Naive thymus-derived CD8-positive, alpha-beta T cell (primary cell): ENCODE measurements at places on chromosomes 1 and 21. TPM values are rescaled to one million over a fixed set of nuclear protein-coding genes. Genes with fewer than 3 reads are reported as not detected.
A peak's percentile ranks its signal among the peaks of the same experiment; 100 is the strongest.

DNA sequence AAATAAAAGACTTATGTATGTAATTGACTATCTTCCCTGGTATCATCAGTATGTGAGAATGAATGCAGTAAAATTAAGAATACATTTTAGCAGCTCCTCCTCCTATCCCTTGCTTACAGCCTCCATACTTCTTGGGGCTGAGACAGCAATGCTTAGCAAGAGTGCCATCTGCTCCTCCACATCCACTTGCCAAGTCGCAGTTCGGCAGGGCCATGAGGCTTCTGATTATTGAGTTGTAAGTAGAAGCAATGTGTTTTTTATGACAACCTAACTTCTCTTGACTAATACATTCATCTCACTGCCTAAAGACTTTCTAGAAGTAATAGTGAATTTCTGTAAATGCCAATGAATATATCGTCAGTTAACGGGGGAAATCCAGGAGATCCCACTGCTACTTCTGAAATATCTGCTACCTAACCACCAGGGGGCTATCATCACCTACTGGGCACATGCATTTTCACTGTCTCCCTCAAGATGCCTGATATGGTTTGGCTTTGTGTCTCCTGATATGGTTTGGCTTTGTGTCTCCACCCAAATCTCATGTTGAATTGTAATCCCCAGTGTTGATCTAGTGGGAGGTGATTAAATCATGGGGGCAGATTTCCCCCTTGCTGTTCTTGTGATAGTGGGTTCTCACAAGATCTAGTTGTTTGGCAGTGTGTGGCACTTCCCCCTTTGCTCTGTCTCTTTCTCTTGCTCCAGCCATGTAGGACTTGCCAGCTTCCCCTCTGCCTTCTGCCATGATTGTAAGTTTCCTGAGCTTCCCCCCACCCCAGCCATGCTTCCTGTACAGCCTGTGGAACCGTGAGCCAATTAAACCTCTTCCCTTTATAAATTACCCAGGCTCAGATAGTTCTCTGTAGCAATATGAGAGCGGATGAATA lies 59.6 kb downstream of the EXTL2 start:
- DNase-seq = no peak

DNA sequence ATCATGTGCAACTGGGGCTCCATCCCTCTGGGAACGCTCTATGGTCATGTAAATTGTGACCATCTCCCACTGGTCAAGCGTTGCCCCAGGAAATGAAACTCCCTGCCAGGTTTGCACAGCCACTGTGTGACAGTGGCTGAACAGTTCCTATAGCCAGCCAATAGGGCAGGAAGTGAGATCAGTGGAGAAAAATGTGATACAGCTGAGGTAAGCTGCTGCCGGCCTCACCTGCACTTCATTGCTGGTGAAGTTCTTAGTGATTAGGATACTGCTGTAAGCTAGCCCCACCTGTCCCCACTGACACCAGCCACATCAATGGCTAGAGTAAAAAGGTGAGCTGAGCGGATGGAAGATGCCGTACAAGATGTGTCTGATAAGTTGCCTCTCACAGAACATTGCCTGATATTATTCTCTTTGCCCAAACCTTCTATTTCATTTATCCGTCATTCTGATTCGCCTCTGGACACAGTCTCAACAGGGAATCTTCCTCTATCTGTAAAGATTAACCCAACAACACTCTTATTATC lies 38.4 kb upstream of the CDC42BPA start:
- no peak for DNase-seq

- DNase-seq = no peak
These were observed 113.6 kb downstream of the LRRC40 start for GRCh38 chr1:70091811-70092210.

DNA sequence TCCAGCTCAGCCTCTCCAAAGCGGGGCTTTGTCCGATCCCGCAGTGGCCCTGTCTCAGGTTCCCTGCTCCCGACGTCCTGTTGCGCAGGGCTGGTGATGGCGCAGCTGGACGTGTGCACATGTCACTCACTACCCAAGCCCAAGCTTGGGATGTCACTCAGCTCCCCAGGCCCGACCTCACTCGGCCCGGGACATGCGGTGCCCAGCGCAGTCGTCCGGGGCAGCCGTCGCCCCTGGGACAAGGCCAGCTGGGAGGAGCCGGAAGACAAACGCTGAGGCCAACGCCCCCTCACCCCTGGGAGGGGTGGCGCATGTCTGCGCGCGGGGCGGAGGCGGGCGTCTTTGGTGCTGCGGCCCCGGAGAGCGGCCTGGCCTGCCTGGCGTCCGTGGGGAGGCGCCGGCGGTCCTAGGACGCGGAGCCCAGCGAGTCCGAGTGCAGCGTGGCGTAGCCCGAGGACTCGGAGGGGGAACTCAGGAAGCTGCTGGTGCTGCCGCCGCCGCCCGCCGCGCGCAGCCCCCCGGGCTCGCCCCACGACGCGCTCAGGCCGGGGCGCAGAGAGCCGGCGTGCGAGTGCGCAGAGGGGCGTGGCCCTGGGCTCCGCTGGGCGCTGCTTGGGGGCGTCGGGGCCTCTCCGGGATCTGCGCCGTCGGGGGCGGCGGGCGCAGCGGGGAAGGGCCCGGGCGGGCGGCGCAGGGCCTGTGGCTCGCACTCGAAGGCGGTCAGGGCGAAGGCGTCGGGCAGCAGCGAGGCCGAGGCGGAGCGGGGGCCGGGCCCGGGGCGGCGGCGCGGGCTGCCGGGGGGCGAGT lies 5.2 kb downstream of the HES3 start:
- no peak for DNase-seq

DNA sequence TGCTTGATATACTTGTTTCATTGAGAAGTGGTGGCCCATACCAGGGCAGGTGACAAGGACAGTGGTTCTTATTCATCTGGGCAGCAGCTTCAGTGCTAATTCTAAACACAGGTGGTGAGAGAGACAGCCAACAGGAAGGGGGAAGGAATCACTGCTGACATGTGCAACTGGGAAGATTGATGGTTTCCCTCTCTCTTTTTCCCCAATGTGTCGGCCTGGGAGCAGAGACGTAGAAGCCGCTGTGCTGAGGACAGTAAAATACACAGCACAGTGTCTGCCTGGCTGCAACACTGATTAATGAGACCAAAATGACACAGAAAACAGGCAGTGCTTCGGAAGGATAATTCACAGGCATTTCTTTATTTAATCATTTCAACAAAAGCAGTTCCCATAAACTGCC lies 48.8 kb downstream of the WARS2 start:
- no peak for DNase-seq

GRCh38 chr1:227576189-227576588 lies 12.8 kb downstream of the ZNF678 start:
- no peak for DNase-seq

- DNase-seq = no peak
These were observed 149.4 kb upstream of the TIAM1 start for GRCh38 chr21:31493350-31493880.

- DNase-seq = no peak
These were observed 134.0 kb downstream of the HIVEP3 start for GRCh38 chr1:41784531-41785274.

GRCh38 chr1:220409771-220410595 lies 118.0 kb upstream of the MARK1 start:
- no peak for DNase-seq

DNA sequence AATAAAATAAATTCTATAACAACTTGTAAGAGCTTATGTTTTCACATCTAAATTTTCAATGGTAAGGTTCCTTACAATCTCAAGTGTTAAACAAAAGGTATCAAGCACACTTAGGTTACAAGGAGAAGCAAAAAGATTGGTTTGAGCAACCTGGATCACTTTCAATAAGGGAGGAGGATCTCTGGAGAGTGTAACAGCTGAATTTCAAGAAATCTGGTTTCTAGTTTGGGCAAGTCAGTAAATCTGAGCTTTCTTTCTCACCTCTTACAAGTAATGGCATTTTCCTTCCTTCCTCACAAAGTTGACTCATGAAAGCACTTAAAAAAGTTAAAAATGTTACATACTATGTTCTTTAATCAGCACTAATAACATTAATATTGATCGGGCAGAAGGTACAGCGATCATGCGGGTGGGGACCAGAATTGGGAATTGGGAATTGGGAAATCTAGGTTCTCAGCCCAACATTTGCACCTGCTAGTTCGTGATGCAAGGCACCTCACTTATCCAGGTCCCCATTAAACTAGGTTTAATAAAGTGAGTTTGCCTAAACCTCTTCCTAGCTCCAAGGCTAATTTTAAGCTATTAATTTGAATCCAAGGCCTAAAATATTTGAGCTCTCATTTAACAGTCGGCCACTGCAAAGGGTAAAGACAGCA lies 3.1 kb downstream of the NUCKS1 start:
- DNase-seq = no peak

DNA sequence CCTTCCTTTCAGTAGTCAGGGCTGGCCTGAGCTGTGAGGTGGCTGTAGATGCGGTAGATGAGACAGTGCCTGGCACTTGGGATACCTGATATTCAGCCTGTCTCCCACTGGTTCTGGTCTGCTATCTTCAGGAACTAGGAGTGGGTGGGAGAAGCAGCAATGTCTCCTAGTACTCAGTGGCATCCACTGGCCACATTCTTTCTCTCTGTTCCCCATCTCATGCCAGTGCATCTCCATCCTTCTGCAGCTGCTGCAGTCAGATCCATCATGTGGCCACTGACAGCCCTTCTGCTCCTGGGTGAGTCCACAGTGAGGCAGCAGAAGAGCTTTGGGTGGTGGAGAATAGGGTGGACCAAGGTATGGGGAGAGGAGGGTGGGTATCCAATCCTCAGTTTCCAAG lies 1.1 kb downstream of the FCRLB start:
- DNase-seq = no peak

- no peak for DNase-seq
These were observed 8.0 kb downstream of the TNFRSF9 start for GRCh38 chr1:7932524-7933138.

- no peak for DNase-seq
These were observed 16.6 kb upstream of the GFI1 start for GRCh38 chr1:92503043-92503925.

DNA sequence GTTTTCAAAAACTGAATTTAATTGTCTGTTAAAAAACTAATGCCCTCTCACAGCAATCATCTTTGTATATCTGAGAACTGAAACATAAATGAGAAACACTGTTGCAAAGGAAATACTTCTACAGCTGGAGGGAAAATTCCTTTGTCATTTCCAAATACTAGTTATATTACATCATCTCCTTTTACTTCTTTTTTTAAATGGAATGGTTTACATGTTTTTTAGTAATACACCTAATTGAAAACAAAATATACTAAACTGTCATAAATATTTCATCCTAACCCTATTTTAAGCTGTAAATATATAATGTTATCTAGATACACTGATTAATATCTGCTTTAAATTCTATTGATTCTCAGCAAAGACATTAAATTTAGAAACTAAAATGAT lies 19.1 kb downstream of the CDC42BPA start:
- no peak for DNase-seq

DNA sequence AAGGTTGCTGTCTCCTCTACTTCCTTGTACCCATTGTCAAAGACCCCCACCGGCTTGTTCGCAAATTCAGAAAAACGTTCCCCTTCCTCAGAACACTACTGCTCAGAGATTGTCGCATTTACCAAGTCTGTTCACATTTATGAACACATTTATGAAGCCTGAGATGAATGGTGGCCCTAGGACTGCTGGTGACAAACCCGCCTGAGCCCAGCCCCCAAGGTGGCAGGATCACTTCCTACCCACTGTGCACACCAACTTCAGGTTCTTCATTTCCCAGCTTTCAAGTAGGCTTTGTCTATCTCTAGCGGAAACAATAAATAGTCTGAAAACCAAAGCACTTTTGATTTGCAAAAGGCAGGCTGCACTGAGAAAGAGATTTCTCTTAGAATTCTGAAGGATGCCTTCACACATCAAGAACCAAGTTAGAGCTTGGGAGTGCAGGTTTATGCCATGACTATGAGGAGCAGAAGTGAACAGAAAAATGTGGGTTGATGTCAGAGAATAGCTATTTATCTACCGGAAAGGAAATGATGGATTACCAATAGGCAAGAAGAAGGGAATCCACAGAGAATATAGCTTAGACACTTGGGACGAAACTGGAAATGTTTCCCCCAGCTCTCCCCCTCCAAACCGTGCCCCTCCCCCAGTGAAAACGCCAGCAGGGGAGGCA lies 200.5 kb downstream of the TOMM20 start:
- DNase-seq = peak; percentile 6

DNA sequence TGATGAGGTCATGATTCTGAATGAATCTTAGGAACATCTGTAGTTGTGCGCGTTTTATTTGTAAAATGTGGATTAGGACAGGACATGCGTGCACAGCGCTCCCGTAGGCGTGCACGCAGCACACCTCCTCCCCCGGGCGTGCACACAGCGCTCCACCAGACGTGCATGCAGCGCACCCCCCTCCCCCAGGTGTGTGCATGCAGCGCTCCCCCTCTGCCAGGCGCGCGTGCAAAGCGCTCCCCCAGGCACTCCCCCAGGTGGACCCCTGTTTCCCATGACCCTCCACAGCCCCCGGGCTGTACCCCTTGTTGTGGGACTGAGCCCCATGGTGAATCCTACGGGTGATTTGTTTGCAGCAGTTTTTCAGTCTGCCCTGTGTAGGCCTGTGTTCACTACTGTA lies 61.6 kb downstream of the S100B start:
- DNase-seq = no peak

DNA sequence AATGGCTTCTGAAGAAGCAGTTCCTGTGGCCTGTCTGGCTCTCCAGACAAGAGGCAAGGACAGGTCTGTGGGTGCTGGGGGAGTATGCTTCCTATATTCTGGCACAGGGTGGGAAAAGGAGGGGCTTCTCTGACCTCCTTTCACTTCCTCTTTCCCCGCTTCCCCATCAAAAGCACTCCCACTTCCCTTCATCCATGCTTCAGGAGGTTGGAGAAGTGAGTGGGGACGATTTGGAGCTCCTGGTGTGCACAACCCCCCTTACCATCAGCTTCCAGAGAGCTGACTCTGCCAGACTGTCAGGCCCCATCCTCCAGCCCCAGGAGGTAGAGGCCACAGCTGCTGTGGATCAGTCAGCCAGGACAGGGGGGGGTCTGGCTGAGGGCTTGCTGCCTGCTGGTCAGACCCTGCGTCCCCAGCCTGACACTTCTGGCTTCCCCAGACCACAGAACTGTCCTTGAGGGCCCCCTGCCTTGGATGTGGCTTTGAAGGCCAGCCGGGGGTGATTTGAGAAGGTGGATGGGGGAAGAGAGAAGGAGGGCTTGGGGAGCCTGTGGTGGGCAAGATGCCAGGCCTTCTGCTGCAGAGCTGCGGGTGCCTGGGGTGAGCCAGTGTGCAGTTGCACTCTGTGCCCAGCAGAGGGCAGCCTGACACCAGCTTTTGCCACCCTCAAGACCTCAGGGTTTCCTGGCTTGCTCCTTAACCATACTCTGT lies 21.5 kb upstream of the TMEM222 start:
- DNase-seq = peak; percentile 86

The ELAPOR1 gene
- total RNA-seq = 6.0 TPM

The DRAXIN gene
- total RNA-seq = 0.22 TPM

The CEP104 gene
- 51.3 TPM for total RNA-seq

The OR6K2 gene
- not detected for total RNA-seq

The TRIM46 gene
- 4.1 TPM for total RNA-seq

The LGR6 gene
- total RNA-seq = 0.25 TPM
